ENCODE measurements at places on chromosomes 2 and 18. TPM values are rescaled to one million over a fixed set of nuclear protein-coding genes. Genes with fewer than 3 reads are reported as not detected.
A peak's percentile ranks its signal among the peaks of the same experiment; 100 is the strongest.

MBD5 gene
- polyA plus RNA-seq, result 15.4 TPM

DYSF gene
- polyA plus RNA-seq, result not detected

- DNase-seq, result no peak
These were observed 157.4 kb downstream of the CDH2 start for GRCh38 chr18:28019425-28020108.

DNA sequence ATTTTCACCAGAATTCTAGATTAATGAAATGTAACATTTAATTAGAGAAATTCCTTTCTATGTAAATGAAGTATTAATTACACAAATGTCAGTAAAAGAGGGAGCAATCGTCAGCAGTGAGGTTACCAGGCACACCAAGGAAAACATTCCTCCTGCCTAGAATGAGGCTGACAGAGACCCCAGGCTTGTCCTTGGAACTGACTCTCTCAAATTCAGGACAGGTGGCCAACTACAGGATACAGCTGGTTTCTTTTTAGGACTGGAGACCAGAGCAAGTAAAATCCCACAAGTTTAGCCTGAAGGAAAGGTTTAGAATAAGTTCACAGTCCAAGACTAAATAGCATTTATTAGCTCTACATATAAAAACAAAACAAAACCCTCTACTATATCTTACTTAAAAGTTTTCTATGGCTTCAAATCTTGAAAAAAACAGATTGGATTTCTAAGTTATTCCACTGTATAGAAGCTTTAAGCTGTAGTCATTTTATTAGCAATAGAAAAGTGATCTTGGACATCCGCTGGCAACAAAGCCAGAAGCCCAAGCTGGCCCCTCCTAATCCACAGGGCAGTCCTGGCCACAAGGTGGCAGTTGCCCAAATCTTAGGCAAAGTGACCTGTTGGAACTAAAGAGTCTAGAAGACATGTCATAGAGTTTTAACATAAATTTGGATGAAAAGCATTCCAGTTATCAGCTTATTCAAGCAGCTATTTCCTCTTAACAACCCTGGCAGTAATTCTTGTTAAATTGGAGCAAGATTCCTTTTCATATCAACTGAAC, 81.0 kb downstream of the SP3 start:
- peak; percentile 21 for DNase-seq

GRCh38 chr2:242027676-242028450, 158.3 kb downstream of the RTP5 start:
- no peak for DNase-seq

- DNase-seq, result no peak
These were observed 17.8 kb downstream of the CTAGE1 start for GRCh38 chr18:22399949-22400348.

DNA sequence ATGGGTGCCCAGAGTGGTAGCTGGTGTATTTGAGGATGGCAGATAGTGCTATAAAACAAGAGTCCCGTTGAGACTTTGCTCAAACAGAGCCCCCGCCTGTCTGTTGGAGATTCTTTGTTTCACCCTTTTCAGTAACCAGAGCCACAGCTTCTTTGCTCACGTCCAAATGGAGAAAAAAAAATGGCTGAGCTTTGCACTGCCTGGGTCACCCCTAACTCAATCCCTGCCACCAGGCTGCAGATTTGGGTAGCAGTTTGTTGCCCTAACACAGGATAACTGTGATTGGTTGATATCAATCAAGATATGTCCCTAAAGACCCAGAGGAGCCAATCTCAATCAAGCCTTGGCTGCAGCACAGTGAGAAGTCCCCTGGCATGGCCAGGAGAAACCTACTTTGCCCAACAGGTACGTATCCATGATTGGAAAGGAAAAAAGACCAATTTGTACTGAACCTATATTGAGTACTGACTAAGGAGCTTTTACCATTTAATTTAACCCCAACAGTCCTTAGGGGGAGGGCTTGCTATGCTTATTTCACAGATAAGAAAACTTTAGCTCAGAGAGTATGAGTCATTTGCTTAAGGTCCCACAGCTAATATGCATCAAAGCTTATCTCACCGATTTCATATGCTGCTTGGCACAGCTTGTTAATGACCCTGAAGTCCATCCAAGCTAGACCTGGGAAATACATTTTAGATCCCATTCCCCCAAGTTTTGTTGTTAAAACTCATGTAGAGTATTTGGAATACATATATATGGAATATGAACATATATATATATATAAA, 72.0 kb upstream of the SH3BP4 start:
- no peak for DNase-seq
